Suppressor macrophage (primary cell): ENCODE measurements at places on chromosomes 7 and 10.

DNA sequence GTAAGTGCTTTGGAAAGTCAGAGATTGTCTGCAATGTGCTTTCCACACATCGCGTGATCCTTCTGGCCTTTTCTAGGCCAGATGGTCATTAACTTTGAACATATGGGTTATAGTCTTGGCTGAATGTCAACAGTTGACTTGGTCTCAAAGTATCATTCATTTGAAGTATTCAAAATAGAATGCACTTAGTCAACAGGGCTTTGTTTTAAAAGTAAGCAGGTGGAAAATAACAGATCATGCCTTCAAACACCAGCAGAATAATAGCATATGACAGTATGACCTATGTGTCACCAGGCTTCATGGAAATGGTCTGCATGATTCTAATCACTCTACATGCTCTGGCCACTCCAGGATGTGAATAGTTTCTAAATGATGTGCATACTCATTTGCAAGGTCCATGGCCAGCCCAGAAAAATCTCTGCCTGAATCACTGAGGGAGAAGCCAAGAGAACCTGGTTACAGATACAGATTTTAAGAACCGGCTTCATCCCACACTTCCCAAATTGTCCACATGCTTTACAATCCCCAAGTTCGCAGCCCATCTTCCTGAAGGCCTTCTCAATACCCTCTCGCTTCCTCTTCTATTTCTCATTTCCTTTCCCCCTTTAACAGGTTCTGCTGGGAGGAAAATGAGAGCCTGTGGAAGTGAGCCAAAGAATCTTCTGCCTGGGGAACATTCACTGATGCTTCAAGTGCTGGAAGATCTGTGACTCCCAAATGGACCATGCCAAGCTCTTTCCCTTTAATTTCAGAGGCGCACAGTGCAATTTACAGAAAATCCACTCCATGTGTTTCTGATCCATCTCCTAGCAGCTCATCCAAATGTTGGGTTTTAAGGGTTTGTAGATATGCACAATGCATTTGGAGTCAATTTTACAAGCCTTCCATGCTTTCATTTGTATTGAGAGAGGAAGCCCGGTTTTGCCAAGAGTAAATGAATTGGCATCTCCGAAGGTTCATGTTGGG is 122.8 kb upstream of the GDF10 start:
- DNase-seq = no peak

DNA sequence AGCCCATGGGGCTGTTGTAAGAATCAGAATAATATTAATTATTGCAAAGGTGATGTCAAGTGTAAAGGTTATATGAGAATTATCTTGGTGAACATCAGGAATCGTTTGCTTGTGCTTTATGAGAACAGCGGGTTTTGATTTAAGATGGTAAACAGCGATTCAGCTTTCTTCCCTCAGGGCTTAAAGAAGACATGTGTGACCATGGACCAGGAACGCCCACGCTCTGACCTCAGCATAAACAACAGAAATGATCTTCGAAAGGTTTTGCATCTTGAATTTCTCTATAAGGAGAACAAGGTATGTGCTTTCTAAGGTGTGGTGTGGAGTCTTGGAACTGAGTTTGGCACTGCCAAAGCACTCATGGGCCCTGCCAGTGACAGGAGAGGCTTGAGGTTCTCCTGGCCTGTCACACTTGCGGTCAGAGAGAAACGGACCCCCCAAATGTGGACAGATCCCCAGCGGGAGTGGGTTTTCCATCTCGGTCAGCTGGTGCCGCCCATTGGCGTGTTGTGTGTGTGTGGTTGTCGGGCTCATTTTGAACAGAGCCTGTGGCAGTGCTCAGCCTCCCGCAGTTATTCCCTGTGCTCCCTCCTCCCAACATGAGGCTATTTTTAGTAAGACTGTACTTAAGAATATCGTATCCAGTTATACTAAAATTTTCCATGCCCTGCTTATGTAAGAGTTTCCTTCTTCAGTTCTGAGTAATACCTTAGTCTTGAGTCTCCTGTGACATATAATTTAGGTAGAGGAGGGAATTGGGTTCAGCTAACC is 7.2 kb downstream of the MINDY4 start:
- no peak for DNase-seq

DNA sequence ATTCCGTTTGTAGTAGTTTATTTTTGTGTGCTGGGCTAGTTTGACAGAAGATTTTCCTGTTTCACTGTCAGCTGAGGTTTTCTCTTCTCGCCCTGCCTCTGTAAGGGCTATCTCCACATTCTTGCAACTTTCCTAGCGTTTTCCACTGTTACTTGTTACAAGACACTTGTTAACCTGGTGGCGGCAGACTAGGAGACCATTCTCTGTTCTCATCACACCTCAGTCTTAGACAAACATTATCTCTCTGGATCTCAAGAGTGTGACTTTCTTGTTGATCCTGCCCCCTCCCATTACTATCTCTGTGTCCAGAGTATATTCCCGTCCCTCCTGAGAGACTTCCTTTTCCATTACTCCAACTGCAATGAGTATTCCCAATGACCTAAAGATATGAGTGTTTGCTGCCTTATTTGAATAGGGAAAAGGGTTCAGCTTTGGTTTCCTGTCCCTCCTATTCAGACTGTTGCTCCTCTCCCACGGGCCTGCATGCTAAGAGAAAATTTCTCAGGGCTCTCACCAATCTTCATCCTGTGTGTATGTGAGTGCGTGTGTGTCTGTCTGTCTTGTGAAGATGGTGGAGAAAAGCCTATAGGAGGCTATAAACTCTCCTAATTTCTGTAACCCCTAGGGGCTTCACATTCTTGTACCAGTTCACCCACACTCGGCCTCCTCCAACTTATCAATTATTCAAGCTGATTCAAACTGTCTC is 722.4 kb upstream of the POT1 start:
- DNase-seq = no peak

GRCh38 chr10:119395280-119396007 is 147.1 kb downstream of the RGS10 start:
- peak; percentile 81 for DNase-seq

DNA sequence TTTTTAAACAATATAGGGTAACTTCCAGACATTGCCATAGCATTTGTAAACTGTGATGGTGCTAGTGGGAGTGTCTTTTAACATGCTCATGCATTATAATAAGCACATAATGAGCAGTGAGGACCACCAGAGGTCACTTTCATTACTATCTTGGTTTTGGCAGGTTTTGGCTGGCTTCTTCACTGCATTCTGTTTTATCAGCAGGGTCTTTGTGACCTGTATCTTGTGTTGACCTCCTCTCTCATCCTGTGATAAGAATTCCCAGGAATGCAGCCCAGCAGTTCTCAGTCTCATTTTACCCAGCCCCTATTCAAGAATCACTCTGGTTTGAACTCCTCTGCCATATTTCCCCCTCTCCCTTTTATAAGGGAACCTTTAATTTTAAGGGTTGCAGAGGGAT is 91.3 kb downstream of the ZNF467 start:
- no peak for DNase-seq

DNA sequence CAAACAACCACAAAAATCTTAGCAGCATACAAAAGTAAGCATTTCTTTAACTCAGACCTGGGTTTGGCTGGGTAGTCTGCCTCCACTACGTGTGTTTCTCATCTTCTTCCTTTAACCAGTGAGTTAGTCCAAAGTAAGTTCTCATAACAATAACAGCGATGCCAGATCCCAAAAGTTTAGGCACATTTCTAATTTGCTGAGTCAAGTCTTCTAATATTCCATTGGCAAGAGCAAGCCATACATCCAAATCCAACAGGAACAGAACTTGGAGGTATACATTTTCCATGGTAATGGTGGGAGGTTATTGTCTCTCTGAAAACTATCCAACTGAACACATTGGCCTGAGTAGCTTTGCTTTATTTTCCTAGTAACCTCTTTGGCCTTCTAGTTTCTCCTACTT is 115.7 kb upstream of the CNTNAP2 start:
- DNase-seq = no peak

GRCh38 chr7:83271212-83272099 is 108.8 kb upstream of the PCLO start:
- DNase-seq = no peak
